WTC11 (cell line): ENCODE measurements at places on chromosomes 7 and 10.
A peak's percentile ranks its signal among the peaks of the same experiment; 100 is the strongest.

DNA sequence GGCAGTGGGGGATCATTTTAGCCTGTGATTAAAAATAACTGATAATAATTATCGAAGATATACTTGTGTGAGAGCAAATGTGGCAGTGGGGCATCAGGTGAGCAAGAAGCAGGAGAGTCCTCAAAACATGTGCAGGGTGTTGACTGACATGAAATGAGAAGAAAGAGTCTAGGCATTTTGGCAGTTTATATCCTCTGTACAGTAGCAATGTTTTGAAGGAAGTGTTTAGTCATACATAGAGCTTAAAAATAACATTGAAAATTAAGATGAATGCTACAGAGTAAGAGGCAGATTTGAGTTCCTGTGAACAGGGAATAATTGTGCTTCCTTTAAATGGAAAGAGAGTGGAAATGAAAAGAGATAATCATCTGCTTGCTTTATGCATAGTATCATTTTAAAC, 47.4 kb downstream of the VPS50 start:
- no peak for DNase-seq

DNA sequence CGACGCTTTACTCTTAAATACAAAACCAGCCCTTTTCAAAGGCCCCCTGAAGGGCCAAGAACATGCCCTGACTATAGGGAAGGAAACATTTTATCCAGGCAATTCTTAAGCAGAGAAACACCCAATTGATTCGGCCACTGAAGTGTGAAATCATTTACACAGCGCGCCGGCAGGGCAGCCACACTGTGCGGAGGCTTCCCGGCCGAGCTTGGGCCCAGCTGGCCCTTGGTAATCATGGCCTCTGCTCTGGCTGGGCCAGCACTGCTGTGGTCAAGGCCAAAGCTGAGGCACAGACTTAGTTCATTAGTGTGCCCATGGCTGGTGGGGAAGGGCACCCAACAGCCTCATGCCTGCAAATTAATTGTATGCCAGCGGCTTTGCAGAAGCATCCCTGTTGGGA, 143.7 kb upstream of the HABP2 start:
- DNase-seq, result no peak

DNA sequence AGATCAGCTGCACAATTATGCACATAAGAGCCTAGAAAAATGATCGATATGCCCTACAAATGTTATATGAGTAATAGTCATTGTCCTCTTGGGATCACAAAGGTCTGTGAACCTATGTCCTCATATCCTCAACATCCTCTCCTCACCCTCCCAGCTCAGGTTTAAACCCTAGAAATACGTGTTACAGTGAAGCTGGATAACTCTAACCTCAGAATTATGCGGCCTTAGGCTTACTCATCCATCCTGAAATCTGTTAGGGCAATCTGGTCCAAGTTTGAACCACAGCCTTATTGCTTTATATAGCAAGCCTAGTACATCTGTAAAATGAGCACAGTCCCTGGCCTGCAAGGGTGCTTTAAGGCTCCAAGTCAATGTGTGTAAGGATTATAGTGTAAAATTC, 84.2 kb upstream of the FRMD4A start:
- no peak for DNase-seq

DNA sequence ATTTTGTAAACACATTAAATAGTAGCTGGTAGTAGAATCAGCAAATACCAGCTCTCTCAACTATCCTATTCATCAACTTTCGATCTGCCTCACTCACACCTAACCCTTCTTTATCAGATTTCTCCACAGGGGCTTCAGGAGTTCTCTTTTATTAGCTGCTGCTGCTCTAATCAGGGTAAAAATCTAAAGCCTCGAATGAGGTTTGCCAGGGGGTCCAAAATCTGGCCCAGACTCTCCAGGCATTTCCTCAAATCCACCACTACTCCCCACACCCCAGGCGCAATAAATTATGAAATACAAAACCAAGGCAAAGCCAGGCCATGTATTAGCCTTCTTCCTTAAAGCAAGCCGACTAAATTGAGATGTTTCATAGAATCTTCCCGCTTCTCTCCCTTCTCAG, 2.3 kb downstream of the RNF216 start:
- DNase-seq, result no peak

DNA sequence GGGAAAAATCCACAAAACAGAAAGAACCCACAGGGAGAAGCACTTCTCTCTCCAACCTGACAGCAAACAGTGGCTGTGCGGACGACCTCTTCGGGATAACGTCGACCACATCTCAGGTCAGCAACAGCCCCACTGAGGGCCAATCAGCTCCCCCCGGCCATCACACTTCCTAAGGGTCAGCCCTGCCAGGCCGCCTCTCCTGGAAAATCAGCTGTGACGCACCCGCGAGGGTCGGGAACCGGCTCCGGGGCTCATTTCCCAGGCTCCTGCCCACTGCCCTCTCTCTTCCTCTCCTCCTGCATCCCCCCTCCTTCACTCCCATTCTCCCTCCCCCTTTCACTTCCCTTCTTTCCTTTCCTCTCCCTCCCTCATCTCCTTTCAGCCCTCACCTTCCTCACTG, 118.3 kb downstream of the DIP2C start:
- no peak for DNase-seq

GRCh38 chr10:22832066-22832602, 95.7 kb upstream of the ARMC3 start:
- DNase-seq, result no peak

DNA sequence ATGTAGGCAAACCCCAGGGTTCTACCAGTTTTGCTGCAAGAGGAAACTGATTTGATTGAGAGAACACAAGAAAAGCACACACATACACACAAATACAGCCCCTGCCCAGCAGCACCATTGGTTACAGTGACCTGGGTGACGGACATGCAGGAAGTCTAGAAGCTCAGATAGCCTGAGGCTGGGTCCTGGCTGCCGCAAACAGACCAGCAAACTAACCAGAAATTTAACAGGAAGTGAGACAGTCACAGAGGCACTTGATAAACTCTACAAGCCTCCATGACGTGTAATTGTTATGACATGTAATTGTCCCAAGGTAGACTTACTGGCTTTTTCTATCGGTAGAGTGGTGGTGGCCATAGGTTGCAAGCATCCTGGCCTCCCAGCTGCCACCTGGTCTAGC, 58.9 kb downstream of the PRKAR2B start:
- DNase-seq, result no peak

- no peak for DNase-seq
Observed at GRCh38 chr10:126083009-126083408, 186.6 kb downstream of the FANK1 start.

DNA sequence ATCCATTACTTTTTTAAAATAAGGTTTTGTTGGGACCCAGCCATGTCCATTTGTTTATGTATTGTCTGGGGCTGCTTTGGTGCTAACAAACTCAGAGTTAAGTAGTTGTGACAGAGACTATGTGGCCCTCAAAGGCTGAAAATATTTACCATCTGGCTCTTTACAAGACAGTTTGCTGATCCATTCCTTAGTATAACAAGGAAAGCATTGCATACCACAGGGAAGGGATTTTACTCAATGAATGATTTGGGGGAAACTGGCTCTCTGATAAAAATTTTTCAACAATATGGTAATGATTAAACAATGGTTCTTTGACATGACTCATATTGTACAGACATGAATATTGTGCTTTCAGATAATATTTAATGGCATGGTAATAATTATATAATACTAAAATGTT, 738.1 kb downstream of the KCNMA1 start:
- no peak for DNase-seq

GRCh38 chr10:7412237-7412927, 1.5 kb upstream of the SFMBT2 start:
- peak; percentile 71 for DNase-seq

DNA sequence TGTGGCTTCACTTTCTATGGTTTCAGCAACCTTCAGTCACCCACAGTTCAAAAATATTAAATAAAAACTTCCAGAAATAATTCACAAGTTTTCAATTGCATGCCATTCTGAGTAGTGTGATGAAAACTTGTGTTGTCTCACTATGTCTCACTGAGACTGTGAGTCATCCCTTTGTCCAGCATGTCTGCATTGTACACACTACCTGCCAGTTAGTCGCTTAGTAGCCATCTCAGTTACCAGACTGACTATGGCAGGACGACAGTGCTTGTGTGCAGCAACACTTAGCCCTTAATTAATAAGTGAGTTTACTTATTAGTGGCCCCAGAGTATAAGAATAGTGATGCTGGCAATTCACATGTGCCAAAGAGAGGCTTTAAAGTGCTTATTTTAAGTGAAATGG, 22.5 kb downstream of the CCDC186 start:
- DNase-seq, result no peak

DNA sequence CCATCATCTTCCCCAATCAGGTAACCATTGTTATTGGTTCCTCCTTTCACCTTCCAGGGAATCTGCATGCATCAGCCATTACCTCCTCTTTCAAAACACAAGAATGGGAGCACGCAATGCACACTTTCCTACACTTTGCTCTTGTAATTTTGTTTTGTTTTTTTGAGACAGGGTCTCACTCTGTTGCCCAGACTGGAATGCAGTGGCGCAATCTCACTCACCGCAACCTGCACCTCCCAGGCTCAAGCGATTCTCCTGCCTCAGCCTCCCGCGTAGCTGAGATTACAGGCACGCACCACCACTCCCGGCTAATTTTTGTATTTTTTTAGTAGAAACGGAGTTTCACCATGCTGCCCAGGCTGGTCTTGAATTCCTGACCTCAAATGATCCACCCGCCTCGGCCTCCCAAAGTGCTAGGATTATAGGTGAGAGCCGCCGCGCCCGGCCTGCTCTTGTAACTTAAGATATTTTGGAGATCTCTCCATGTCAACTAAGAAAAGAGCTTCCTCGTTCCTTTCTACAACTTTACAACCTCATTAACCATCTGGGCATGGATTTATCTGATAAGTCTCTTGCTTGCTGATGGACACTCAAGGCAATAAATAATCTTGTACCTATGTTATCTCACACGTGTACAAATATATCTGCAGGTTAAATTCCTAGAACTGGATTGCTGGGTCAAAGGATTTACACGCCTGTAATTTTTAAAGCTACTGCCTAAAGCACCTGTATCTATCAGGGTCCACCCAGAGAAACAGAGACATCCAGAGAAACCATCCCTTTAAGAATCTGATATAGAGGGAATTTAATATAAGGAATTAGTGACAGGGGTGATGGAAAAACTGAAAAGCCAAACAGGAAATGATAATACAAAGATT, 4.2 kb downstream of the CYTH3 start:
- no peak for DNase-seq

- DNase-seq, result no peak
Observed at GRCh38 chr7:31105256-31105950, 53.3 kb downstream of the ADCYAP1R1 start.

GRCh38 chr10:124064676-124065075, 28.7 kb downstream of the CHST15 start:
- DNase-seq, result no peak

DNA sequence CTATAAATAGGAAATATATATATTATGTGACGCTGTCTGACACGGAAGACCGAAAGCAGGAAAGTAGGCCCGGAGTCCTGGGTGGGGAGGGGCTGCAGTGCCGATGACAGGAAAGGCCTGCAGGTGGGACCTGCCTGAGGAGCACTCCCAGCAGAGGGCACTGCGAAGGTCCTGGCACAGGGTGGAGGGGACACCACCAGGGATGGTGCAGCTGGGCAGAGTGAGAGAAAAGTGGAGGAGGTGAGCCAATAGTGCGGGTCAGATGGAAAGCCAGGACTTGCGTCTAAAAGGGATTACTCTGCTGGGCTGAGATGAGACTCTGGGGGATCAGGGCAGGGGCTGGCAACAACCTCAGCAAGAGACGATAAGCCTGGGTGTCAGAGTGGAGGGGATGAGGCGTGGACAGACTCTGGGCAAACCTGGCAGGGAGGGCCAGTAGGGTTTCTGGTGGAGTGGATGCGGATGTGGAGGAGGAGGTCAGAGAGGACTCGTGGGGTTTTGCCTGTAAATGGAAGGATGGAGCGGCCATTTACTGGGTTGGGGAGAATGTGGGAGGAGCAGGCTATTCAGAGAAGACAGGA, 118.2 kb upstream of the ZNF746 start:
- DNase-seq, result peak; percentile 36

GRCh38 chr10:91117505-91117904, 103.0 kb upstream of the PCGF5 start:
- no peak for DNase-seq

GRCh38 chr10:19843487-19843886, 27.3 kb downstream of the PLXDC2 start:
- DNase-seq, result no peak

DNA sequence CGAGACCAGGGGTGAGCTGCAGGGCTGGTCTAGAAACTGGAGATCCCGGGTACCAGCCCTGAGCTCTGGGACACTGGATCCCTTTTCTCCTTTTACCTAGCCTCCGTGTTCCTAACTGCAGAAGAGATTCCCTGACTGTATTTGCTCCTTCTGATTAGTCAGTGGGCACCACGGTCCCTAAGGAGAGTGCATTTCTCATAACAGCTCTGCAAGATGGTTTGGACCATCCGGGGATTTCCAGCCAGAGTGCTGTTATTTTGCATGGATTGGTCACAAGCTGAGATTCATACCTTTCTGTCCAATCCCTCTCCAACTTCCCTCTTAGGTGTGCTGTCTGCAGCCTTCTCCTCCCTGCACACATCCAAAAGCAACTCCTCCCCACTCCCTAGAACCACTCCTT, 122.6 kb downstream of the MYL10 start:
- no peak for DNase-seq

DNA sequence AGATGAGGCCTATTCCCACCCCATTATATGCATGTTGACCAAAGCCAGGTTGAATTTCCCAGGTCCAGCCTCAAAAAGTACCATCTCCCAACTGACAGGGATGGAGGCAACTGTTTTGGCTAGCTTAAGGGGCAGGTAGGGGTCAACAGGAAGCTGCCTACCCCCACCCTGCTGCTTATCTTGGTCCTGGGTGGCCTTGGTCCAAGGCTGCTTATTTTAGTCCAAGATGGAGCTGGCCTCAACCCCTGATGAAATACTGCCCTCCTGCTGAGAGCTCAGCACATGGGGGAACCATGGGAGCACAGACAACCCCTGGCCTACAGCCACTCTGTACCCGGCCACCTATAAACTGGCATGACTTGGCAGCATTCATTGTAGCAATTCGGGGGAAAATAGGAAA, 23.1 kb downstream of the MYO1G start:
- no peak for DNase-seq

DNA sequence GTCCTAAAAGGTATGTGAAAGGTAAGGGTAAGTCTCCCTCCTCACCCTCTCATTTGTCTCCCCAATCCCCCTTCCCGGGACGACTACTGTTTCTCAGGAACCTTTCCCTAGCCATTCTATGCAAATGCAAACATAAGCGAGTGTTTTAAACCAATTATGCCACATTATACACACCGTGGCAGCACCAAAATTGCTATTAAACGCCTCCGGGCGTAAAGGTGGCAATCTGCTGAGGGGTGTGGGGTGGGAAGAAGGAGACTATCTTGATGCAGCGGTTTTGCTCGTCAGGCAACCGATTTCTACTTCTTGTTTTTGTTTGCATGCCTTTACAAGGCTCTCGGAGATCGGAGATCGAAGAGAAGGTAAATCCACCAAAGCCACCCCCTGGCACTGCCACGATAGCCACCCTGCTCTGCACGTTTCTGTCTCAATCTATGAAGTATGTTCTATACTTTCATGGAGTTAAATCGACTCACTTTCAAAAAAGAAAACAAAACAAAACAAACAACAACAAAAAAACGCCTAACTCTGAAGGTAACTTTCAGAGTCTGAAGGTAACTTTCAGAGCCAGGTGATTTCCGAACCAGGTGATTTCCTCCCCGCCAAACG, 46.0 kb upstream of the CDK1 start:
- no peak for DNase-seq

GRCh38 chr7:10571759-10572158, 401.9 kb upstream of the PHF14 start:
- DNase-seq, result no peak
